ENCODE measurements at places on chromosomes 13 and 19.

GRCh38 chr13:36758345-36758744 is 60.7 kb upstream of the RFXAP start:
- no peak for ATAC-seq

DNA sequence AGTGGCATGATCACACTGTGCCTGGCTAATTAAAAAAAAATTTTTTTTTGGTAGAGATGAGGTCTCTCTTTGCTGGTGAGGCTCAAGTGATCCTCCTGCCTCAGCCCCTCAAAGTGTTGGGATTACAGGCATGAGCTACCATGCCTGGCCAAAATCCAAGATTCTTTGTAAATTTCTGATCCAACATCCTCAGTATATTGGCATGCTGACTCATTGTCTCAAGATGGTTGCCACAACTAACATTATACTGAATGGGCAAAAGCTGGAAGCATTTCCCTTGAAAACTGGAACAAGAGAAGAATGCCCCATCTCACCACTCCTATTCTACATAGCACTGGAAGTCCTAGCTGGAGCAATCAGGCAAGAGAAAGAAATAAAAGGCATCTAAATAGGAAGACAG is 100.0 kb downstream of the KLF5 start:
- no peak for ATAC-seq

- no peak for ATAC-seq
Measured at GRCh38 chr19:30369833-30370232, 2.4 kb upstream of the ZNF536 start.

DNA sequence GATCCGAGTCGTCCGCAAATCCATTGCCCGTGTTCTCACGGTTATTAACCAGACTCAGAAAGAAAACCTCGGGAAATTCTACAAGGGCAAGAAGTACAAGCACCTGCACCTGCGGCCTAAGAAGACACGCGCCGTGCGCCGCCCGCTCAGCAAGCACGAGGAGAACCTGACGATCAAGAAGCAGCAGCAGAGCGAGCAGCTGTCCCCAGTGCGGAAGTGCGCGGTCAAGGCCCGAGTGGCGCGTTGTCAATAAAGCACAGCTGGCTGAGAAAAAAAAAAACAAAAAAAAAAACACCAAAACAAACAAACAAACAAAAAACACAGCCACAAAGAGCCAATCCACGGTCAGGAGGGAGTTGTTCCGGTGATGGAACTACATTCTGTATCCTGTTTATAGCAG is 4.7 kb upstream of the GNA15 start:
- ATAC-seq: no peak

DNA sequence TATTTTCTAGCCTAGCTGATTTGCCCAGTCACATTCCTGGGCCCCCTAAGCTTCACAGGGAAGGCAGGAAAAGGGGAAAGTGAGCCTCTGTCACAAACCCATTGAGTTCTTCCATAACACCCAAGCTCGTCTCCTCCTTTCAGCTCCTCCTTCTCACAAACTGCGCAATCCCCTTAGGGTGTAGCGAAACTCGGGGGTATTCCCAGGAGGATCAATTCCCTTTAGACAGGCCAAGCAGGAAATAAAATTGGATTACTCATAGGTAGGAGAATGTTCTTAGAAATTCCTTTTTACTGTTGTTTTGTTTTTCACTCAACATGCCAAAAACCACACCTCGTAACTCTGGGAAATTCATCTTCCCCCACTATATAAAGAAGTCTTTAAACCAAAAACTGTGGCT is 139.3 kb downstream of the IRS2 start:
- ATAC-seq: no peak

DNA sequence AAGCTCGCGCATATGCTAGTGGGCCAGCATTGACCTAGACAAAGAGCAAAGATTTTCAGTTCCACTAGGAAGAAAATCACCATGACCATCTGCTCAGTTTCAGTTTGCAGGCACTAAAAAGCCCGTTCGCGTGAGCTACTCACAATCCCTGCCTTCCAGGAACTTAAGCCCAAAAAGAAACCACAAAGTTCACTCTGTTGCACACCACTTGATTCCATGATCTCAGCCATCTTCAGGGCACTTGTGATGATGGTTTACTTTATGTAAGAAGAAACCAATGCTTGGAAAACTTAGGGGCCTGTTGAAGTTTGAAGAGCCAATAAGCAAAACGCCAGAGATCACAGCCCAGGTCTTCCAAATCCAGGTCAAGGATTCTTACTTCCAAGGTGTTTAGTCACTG is 45.0 kb upstream of the SLC15A1 start:
- ATAC-seq: no peak

GRCh38 chr13:98632961-98633360 is 56.1 kb upstream of the STK24 start:
- no peak for ATAC-seq

DNA sequence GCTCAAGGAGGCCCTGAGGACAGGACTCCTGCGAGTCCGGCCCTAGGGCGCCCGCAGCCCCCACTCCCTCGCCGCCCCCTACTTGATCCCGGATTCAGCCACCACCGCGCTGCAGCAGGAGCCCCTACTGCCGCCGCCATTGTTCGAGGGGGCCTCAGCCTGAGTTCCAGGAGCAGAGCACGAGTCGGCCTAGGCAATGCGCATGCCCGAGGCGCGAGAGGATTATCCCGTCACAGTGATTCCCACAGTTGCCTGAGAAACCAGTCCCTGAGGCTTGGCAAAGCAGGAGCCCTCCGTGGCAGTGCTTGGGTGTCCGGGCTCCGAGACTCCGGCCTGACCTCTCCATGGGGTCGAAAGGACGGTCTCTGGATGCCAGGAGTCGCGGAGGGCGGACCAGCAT is 68.4 kb upstream of the ZNF420 start:
- no peak for ATAC-seq

GRCh38 chr13:75175575-75175974 is 306.4 kb downstream of the TBC1D4 start:
- no peak for ATAC-seq

GRCh38 chr19:49456326-49456725 is 3.3 kb downstream of the ALDH16A1 start:
- no peak for ATAC-seq

- no peak for ATAC-seq
Measured at GRCh38 chr13:109697936-109698335, 88.4 kb downstream of the IRS2 start.

- no peak for ATAC-seq
Measured at GRCh38 chr19:17841810-17842662, 5.7 kb downstream of the JAK3 start.

- no peak for ATAC-seq
Measured at GRCh38 chr19:48805452-48805851, 5.4 kb downstream of the BCAT2 start.

- ATAC-seq: no peak
Measured at GRCh38 chr19:10805065-10805757, 30.8 kb downstream of the TMED1 start.

GRCh38 chr13:80361883-80362327 is 21.0 kb upstream of the SPRY2 start:
- peak; percentile 8 for ATAC-seq

GRCh38 chr13:98676239-98676638 is 76.2 kb downstream of the SLC15A1 start:
- ATAC-seq: no peak

GRCh38 chr19:11247391-11247790 is 8.0 kb downstream of the ANGPTL8 start:
- no peak for ATAC-seq

DNA sequence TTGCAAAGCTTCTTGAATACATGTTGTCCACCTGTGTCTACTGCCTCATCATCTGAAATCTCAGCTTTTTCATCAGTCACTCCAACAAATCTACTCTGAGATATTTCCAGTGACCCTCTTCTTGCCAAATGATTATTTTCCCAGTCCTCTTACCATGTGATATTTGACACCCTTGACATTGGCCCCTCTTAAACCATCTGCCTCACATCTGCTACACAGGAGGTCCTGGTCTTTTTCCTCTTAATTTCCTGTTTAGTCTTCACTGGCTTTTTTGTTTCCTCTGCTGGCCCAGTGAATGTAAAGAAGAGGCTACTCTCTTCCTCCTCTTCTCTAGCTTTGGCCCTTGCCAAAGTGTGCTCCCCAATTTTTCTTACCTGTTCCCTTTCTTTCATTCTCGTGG is 218.7 kb downstream of the DNAJC15 start:
- no peak for ATAC-seq

DNA sequence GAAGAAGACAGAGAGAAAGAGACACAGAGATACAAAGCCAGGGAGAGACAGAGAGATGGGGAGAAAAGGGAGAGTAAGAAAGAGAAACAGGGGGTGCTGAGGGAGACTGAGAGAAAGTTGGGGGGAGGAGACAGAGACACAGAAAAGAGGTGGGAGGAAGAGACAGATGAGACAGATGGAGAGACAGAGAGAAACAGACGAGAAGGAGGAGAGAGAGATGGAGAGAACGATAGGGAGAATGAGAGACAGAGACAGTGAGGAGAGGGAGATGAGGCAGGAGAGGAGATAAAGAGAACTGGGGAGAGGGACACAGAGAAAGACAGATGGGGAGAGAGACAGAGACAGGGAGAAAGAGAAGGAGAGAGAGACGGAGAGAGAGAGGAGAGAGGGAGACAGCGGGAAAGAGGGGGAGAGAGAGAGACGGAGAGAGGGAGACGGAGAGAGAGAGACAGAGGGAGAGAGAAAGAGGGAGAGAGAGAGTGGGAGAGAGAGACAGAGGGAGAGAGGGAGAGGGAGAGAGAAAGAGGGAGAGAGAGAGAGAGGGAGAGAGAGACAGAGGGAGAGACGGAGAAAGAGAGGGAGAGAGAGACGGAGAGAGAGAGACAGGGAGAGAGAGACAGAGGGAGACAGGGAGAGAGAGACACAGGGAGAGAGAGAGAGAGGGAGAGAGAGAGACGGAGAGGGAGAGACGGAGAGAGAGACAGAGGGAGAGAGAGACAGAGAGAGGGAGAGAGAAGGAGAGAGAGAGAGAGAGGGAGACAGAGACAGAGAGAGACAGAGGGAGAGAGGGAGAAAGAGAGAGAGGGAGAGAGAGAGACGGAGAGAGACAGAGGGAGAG is 12.6 kb downstream of the JOSD2 start:
- no peak for ATAC-seq

GRCh38 chr13:100942742-100943141 is 268.1 kb upstream of the TMTC4 start:
- ATAC-seq: no peak

DNA sequence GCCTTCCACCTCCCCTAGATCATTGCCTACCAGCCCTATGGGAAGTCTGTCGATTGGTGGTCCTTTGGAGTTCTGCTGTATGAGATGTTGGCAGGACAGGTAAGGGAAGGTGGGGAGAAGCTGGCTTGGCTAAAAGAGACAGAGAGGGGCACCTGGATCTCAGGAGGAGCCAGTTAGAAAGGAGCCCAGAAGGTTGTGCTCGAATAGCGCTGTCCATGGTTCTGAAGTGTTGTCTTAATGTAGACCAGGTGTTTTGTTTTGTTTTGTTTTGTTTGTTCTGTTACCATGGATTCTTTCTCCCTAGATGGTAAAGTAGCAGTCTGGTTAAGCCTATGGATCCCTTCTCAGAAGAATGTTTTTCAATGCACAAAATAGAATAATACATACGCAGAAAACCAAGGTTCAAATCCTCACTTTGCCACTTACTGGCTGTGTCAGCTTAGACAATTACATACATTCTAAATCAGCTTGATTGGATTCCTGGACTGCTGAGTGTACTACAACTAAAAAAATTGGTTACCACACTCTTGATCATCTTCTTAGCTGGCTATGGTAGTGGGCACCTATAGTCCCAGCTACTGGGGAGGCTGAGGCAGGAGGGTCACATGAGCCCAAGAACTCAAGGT is 5.9 kb upstream of the CACNG7 start:
- no peak for ATAC-seq
